ENCODE measurements at places on chromosomes 1 and 21. TPM values are rescaled to one million over a fixed set of nuclear protein-coding genes. Genes with fewer than 3 reads are reported as not detected.

TCP10L gene
- total RNA-seq, result 0.28 TPM

HIVEP3 gene
- total RNA-seq, result 0.71 TPM

LRRC3 gene
- under 0.01 TPM for total RNA-seq

NAV1 gene
- total RNA-seq, result 12.9 TPM

TSPEAR gene
- total RNA-seq, result not detected

CNN3 gene
- total RNA-seq, result 409 TPM
